ENCODE measurements at places on chromosomes 7 and 10.

GRCh38 chr7:50197549-50197948, 104.5 kb upstream of the ZPBP start:
- peak; percentile 71 for DNase-seq

DNA sequence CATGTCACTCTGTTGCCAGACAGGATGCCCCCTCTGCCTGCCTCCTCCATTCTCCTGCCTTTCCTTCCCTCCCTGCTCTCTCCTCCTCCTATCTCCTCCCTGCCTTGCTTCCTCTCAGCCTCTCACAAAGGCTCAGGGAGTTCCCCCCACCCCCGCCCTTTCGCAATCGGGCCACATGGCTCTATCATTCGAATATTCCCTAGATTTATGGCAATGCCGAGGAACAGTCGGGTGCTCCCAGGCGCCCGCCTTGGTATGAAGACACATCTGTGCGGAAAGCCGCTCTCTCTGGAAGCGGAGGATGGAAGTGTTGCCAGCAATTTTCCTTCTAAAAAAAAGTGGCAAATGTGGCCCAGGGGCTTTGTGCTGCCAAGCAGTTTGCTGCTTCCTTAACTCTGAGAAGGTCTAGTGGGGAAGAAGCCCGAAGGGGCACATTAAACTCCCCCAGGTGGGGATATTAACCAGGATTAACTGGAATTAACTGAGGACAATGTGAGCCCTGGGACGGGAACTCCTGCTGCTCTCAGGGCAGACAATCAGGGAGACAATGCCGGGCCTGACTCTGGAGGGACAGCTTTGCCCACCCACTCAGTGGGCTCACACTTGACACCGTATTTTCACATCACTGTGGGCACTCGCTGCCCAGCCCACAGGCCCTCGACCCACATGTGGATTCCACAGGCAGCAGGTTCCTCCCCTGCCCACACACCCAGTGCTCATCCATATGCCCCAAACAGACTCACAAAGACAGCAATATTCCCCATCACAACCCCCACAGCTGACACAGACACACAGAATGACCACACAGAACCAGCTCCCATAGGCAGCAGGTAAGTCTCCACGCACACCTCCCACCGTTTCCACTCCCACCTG, 88.4 kb upstream of the SMNDC1 start:
- no peak for DNase-seq

- no peak for DNase-seq
Measured at GRCh38 chr10:109931163-109931562, 7.9 kb upstream of the XPNPEP1 start.

DNA sequence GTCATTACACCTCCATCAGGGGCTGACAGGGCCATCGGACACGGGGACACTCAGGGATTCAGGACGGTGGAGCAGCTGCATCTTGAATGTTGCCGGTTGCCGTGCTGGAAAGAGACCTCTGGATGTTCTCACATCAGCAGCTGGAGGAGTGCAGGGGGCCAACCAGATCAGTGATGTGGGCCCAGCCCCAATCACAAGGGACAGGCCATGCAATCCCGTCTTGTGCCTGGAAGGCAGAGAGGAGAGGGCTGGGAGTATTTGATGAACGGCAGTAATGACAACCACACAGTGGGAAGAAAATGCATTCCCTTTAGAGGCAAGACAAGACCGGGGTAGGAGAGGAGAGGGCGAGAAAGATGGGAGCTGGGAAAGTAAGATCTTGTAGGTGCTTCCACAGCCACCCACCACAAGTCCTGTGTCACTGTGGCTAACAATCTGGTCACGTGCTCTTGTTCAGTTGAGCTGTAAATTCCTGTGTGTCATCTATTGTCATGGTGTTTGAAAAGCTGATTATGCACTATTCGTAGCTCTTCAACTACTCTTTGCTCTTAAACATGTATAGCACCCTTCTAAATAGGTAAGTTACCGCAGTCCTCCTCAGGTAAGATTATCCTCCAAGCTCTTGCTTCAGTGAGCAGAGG, 85.9 kb upstream of the LEP start:
- DNase-seq, result no peak

- no peak for DNase-seq
Measured at GRCh38 chr7:55247428-55247827, 117.7 kb upstream of the LANCL2 start.

GRCh38 chr10:133024704-133025557, 62.8 kb upstream of the ADGRA1 start:
- DNase-seq, result no peak

GRCh38 chr7:92749832-92750446, 86.4 kb downstream of the CDK6 start:
- no peak for DNase-seq

DNA sequence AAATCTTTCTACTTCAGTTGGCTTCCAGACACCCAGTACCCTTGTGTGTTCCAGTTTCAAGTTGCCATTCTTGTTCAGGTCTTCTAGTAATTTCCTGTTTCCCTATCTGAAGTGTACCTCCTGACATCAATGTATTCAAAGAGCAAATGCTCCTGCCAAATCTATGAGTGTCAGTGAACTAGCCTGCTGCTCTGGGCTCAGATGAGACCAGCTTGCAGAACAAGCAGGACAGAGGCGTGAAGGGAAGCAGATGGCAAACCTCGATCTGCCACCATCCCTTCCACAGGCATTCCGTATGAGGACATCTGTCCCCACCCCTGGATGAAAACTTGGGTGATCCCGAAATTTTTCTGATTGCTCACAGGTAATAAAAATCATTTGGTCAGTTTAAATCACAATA, 4.4 kb upstream of the MPP7 start:
- DNase-seq, result no peak

- DNase-seq, result no peak
Measured at GRCh38 chr10:75910032-75910431, 478.6 kb downstream of the LRMDA start.

DNA sequence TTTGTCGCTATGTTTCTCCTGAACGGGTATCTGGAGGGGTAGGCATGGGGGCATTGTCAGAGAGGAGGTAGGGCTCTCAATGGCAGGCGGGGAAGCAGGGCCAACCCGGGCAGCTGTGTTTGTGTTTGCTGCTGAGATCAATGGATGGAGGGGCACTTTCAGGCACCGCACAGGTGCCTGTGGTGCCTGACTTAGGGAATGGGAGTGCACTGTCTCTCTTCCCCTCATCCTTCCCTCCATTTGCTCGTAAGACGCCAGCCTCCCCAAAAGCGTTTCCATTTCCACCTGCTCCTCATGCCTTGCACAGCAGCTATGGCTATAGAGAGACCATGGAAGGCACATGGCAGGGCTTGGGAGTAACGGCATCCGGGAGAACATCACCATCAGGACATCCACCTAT, 615.9 kb upstream of the FOXK1 start:
- DNase-seq, result no peak

GRCh38 chr7:140260352-140261104, 83.7 kb upstream of the KDM7A start:
- DNase-seq, result no peak

- DNase-seq, result no peak
Measured at GRCh38 chr7:26639695-26640094, 224.7 kb downstream of the SKAP2 start.

DNA sequence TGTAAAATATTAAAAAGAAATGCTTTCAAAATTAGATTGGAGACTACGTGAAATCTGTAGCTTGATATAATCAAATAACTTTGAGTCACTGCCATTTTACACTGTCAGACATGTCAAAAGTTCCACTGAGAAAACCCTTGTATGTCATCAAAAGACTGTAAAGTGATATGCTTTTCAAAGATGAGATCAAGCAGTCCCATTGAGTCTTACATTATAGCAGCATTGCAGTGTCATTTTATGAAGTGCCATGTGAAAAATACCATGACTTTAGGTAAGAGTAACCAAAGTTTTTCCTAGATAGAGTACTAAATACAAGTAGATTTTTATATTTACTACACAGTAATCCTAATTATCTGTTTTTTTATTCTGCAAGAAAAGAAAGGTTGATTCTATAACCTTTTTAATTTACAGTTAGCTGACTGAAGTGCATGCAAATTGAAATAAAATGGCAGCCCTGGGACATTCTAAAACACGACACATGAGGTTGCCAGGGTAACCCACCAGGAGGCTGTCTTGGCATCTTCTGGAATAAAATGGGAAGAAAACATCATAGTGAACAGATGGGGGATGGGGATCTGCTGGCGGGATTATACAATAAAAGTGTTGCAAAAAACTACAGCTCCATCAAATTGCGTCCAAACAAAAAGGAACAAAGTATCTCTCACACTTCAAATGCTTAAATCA, 91.3 kb upstream of the TMEM106B start:
- DNase-seq, result no peak

DNA sequence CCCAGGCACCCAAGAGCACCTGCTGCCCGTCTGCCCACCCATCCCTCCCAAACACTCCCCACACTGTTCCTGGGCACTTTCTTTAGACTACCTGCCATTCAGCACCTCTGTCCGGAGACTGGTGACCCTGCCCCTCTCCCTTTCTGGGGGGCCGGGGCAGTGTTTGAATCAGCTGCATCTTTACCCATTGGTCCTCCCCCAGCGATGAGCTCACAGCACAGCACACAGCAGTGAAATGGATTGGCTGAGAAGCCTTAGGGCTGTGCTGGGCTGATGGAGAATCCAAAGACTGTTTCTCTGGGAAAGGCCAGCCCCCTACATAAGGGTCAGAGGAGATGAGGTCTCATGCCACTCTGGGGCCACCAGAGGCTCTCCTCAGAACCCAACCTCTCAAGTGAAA, 40.2 kb downstream of the VWA2 start:
- DNase-seq, result no peak

DNA sequence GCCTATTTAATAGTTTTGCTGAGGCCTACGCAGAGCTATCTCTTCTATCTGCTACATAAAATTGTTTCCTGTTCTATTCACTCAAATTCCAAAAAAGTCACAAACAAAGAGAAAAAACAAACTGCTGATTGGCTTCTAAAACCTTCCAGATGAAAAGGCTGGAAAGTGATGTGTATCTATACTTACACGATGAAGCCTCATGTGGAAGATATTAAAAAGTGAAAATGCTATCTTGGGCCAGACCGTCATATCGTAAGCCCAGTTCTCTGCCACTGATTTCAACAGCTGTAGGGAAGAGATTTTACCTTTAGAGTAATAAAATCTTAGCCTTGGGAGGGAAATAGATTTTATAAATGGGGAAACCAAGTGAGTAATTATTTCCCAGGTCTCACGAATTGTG, 394.8 kb downstream of the KIF20B start:
- DNase-seq, result no peak

GRCh38 chr7:157565981-157566630, 229.3 kb downstream of the DNAJB6 start:
- DNase-seq, result no peak

DNA sequence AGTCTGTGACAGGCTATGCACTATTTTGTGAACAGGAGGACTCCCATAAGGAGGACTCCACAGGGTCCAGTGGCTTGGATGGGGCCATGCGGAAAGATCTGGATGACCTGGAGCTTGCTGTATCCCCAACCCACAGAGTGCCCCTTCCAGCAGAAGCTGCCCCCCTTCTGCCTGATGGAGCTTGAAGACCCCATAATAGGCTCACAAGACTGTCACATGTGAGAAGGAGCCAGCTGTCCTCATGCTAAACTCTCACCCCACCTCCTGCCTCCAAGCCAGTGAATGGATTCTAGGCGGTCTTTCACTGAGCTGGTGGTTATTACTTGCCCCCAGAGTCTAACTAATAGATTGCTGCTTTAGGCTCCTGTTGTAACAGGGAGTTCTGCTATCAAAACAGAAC, 79.1 kb downstream of the XRCC2 start:
- no peak for DNase-seq

DNA sequence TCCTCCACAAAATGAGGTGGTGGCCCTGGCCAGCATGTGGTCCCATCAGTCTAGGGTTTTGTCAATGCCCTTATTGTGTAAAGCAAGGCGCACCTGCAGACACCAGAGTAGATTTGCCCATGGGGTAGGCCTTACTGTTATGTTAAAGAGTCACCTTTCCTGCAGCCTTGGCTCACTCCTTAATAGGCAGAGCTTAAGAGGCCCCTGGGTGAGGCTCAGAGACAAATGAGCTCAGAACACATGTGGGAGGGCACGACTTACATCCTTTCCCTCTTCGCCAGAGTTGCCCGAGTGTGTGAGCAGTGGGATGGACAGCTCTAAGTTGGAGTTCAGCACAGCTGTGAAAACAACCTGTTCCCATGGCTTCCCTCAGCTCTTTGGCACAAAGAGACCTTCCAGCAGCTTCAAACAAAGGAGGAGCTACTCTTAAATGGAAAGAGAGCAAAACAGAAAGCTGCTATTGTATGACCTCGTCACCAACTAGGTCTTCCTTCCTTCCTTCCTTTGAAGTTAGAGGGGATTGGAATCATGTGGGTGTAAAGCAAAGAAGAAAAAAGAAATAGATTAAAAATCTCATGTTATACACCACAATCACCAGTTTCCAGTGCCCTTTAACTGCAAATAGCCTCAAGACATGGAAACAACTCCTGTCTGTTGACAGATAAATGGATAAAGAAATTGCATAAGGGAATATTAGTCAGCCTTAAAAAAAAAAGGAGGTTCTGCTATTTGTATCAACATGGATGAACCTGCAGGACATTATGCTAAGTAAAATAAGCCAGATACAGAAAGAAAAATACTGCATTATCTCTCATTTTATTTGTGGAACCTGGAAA, 11.9 kb upstream of the XPNPEP1 start:
- peak; percentile 31 for DNase-seq

DNA sequence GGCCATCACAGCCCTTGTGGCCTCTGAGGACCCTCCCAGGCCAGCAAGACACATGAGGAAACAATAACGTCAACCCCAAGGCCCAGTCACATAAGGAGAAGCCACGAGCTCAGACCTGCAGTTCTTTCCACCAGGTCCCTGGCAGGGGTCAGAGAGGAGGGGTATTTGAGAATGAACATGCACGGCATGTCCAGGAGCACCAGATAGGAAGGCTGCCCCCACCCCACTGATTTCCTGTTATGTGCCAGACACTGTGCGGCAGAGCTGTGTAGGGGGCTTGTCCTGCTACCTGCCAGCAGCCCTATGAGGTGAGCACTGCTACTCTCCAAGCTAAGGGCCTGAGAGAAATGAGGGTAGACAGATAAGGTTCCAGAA, 40.7 kb upstream of the ZMIZ1 start:
- no peak for DNase-seq

GRCh38 chr10:42921951-42922350, 139.4 kb downstream of the BMS1 start:
- DNase-seq, result no peak

- DNase-seq, result no peak
Measured at GRCh38 chr7:47812429-47813136, 135.7 kb downstream of the PKD1L1 start.

GRCh38 chr7:86645225-86645608, 1.5 kb downstream of the GRM3 start:
- DNase-seq, result no peak

DNA sequence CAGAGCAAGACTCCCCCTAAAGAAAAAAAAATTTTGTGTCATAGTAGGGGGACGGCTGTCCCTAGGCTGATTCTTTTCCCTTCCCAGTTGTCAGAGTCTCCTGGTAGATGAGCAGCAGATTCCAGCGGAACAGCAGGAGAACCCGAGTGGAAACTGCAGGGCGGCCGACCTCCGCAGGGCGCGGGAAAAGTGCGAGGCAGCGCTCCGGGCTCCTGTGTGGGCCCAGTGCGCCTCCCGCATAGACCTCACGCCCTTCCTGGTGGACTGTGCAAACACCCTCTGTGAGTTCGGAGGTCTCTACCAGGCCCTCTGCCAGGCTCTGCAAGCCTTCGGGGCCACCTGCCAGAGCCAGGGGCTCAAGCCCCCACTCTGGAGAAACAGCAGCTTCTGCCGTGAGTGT, 46.0 kb downstream of the ZAN start:
- DNase-seq, result no peak

All from CD4-positive, alpha-beta T cell treated with Interleukin-6 for 4 hours (primary cell).